ENCODE measurements at places on chromosomes 16 and 17.

GRCh38 chr17:3817851-3818605 is 17.0 kb upstream of the ITGAE start:
- DNase-seq, result no peak

GRCh38 chr17:9108146-9108545 is 86.8 kb downstream of the NTN1 start:
- no peak for DNase-seq

- no peak for DNase-seq
Measured at GRCh38 chr16:28923652-28924398, 1.2 kb downstream of the RABEP2 start.

DNA sequence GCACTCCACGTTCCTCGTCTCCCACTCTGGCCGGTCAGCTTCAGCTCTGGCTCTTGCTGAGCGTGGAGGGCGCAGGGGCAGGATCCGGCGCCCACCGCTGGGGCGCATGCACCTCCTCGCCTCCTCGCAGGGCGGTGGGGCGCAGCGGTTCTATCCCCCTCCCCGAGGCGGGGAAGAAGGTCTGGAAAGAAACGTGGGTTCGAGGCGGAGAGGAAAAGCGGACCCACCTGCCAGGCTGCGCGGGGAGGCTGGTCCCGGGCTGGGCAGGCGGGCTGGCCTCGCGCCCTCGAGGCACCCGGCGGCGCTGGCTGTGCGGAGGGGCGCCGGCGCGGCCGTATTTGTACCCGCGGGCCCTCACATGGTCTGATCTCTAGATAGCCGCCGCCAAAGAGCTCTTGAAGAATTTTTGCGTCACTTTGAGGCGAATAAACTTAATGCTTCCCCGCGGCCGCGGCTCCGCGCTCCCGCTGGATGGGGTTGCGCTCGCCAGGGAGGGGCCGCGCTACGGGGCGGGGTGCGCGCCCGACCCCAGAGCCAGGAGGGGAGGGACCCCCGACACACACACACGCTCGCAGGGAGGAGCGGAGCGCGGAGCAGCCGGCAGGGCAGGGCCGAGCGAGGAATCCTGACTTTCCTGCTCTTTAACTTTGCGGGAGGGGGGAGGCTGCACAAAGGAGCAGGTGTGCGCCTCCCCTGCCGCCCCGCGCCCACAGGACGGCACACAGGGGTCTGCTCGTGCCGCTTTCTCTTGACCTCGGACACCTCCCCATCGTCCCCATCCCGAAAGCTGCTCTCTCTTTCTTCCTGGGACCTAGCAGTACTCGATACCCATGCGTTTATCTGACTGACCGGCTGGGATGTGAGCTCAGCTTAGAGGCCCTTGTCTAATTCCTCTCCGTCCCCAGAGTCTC is at the start of gene SLC6A4:
TSS of gene SLC6A4 (minus strand) at position 312 of the 911 bp plus-strand sequence. CDS start 13,739 bp downstream, outside the sequence.
- DNase-seq, result no peak

DNA sequence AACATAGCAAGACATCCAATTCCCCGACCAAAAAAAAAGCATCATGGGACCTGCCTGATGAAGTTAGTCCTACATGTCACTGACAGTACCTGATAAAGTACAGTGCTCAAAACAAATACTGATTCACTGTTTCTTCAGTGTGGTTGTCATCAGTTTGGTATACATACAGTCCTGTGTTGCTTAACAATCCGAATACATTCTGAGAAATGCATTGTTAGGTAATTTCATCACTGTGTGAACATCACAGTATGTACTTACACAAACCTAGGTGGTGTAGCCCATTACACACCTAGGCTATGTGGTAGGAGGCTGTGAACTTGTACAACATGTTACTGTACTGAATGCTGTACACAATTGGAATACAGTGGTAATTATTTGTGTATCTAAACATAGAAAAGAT is 19.0 kb upstream of the FA2H start:
- no peak for DNase-seq

- DNase-seq, result no peak
Measured at GRCh38 chr17:79073706-79074088, 927 bp upstream of the ENGASE start.

DNA sequence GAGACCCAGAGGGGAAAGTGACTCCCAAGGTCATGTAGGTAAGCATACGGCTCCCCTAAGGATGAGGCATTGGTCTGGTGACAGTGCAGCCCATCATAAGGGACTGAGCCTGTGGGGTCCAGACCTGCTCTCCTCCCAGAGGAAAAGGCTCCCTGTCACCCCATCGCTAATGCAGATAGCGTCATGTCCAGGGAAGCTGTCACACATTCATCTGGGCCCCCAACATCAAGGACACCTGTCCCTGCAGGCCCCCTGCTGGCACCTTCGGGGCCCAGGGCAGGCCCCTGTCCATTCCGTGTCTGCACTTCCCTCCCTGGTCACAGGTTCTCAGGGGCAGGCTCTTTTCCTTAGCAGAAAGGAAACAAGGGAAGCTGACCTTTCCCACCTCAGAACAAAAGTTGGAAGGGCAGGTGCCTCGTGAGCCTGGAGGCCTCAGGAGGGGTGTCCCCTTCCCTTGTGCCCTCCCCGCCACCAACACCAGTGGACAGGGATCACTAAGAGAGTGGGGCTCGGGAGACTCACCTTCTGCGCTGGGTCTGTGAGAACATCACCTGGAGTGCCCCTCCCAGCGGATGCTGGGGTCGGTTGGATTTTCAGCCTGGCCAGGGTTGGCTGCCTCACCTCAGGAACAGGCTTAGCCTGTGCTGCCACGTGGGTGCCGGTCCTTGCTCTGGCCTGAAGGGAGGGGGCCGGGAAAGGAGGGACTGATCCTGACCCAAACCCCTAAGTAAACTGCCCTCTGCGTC is 17.3 kb upstream of the LASP1NB start:
- DNase-seq, result no peak

- peak; percentile 76 for DNase-seq
Measured at GRCh38 chr16:78770353-78771091, 671.1 kb downstream of the WWOX start.

GRCh38 chr17:44773140-44773539 is 14.4 kb downstream of the ADAM11 start:
- DNase-seq, result no peak

- DNase-seq, result no peak
Measured at GRCh38 chr16:49494474-49494873, 120.9 kb downstream of the C16orf78 start.

GRCh38 chr16:85908889-85909589 is 10.1 kb downstream of the IRF8 start:
- no peak for DNase-seq

- no peak for DNase-seq
Measured at GRCh38 chr17:58280480-58281217, at the start of gene MPO. TSS of gene MPO (minus strand) at chr17:58280935. CDS start at chr17:58280758, 177 bp downstream.

GRCh38 chr17:58513965-58514769 is at the start of gene MTMR4:
TSS of gene MTMR4 (minus strand) at chr17:58514638. CDS start at chr17:58514407, 231 bp downstream.
- peak; percentile 67 for DNase-seq

DNA sequence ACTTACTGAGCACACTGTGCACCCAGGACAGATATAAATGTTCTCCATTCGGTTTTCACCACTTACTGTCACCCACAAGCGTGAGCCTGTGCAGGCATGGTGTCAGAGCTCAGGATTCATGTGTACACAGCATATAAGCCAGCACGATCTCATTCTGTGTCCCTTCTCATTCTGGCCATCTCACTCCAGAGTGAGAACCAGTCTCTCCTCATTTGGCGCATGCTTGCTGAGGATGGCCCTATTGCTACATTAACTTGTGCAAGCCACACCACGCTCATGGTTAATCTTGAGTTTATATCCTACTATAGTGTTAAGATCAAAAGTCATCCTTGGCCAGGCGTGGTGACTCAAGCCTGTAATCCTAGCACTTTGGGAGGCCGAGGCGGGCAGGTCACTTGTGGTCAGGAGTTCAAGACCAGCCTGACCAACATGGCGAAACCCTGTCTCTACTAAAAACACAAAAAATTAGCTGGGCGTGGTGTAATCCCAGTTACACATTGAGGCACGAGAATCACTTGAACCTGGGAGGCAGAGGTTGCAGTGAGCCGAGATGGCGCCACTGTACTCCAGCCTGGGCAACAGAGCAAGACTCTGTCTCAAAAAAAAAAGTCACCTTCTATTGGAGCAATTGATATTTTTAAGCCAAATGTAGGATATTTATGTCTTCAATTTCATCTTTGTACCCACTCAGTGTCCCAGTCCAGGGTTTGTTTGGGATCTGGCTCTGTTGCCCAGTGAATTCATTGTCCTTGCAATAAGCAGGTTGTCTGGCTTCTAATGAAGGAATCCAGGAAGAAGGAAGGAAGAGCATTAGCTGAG is 20.9 kb downstream of the SOCS1 start:
- no peak for DNase-seq

GRCh38 chr16:21302454-21302853 is 24.4 kb upstream of the CRYM start:
- no peak for DNase-seq

DNA sequence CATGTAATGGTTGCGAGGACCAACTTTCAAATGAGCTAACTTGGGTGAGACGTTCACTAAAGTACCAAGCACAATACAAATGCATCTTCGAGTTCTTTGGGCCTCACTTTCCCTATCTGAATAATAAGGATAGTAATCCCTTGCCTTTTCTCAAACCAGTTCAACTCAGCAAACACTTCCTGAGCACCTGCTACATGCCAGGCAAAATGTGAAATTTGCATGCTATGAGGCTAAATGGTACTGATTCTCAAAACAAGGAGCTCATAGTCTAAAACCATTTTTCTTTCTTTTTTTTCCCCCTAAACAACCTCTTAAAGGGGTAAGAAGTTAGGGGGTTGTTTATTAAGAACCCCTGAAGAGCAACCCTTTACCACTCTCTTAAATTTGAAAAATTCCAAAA is 101.4 kb upstream of the HLF start:
- DNase-seq, result no peak

GRCh38 chr16:17885659-17886207 is 415.0 kb upstream of the XYLT1 start:
- DNase-seq, result no peak

DNA sequence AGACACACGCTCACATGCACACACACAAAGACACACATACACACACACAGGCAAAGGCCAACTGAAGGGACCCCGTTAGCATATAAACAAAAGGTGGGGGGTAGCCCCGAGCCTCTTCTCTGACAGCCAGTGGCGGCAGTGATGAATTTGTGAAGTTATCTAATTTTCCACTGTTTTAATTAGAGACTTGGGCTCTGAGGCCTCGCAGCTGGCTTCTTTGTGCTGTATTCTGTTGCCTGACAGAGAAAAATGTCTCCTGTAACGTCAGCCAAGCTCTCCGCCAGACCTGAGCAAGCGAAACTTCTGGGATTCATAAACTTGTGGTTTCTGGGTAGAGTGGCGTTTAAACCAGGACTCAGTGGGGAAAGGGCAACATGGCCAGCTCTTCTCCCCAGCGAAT is 113.9 kb upstream of the FOXF1 start:
- DNase-seq, result no peak

GRCh38 chr17:13502263-13502662 is 99.5 kb downstream of the HS3ST3A1 start:
- DNase-seq, result no peak

DNA sequence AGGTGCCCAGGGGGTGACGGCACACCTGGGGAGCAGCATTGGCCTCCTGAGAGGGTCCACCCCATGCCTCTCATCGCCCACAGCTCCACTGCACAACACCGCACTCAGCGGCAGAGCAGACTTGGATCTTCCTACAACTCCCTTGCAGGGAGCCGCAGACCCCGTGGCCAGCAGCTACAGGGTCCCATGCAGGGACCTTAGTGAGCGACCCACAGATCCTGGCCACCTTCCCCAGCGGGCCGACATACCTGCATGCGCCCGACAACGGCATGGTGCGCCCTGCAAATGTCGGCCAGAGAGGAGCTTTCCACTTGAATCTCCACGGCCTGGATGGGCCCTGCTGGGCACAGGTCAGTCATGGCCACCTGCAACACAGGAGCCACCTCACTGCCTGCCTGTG is 8.4 kb downstream of the FAAP100 start:
- DNase-seq, result no peak

- DNase-seq, result no peak
Measured at GRCh38 chr17:34683390-34683789, 104.0 kb downstream of the TMEM132E start.

Data from activated T-helper 1 cell treated with Interleukin-2 at 50 U/mL for 16 hours (primary cell).